ENCODE measurements at places on chromosomes 4 and X. TPM values are rescaled to one million over a fixed set of nuclear protein-coding genes. Genes with fewer than 3 reads are reported as not detected.

GRCh38 chr4:139763672-139764071, 98.1 kb downstream of the MGST2 start:
- no peak for DNase-seq

The RPL34 gene
- 1,226 TPM for total RNA-seq

DNA sequence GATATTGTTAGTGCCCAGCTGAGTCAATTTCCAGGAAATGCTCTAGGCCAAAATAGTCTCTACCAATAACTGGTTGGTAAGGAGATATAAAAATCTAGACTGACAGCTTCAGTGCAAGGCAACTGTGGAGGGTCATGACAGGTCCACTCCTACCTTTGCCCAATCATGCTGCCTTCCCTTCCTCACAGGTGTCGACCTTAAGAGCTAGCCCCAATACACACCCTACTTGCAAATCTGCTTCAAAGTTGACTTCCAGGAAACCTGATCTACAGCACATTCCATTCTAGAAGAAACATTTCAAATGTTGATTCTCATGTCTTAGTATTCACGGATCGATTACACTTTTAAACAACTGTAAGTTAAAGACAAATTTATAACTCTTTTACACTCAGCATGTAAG, 1455.5 kb downstream of the TECRL start:
- DNase-seq, result no peak

- no peak for DNase-seq
Observed at GRCh38 chrX:72141372-72142004, 9.8 kb upstream of the RTL5 start.

The MAB21L2 gene
- total RNA-seq, result not detected

GRCh38 chr4:186368281-186368680, 102.3 kb downstream of the F11 start:
- DNase-seq, result no peak

- no peak for DNase-seq
Observed at GRCh38 chr4:151324124-151324751, 1.2 kb downstream of the SH3D19 start.

DNA sequence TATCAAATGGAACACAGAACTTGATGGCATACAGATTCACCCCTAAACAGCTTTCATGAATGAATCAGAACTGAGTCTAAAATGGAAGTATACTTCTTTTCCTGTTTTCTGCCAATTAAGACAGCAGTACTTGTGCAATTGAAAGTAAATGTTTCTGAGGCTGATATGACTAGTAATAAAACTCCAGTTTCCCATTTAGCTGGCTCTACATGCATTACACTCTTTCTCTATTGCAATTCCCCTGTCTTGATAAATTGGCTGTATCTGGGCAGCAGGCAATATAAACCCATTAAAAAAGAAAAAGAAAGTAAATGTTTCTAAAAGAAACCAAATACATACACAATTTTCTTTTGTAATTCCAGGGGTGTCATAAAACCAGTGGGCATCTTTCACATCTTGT, 4.6 kb downstream of the NOA1 start:
- no peak for DNase-seq

DNA sequence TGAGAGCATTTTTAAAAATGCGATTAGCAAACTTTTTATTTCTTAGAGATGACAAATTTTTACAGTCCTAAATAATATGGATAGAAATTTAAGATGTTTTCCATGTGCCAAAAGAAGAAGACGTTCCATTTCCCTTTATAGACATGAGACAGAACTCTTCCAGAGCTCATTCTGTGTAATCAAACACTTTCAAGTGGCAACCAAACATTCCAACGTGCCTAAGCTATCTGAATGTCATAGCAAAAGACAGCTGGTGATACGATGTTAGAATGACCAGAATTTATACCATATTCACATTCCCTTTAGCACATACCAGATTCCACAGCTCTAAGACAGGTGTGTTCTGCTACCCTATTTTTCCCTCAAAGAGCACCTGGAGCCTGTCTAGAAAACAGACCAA, 133.2 kb downstream of the ENOX2 start:
- no peak for DNase-seq

The NR0B1 gene
- 0.90 TPM for total RNA-seq

DNA sequence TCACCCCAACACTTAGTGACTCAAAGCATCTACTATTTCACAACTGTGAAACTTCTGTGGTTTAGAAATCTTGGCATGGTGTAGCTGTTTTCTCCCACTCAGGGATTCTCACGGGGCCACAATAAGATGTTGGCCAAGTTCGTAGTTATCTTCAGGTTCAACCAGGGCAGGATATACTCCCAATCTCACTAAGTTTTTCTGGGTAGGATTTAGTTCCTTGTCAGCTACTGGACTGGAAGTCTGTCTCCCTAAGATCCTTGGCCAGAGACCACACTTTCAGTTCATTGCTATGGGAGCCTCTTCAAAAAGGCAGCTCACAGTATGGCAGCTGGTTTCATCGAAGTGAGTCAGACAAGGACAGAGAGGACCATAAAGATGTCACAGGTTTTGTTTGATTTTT, 111.7 kb upstream of the PDHA2 start:
- DNase-seq, result peak; percentile 15

- DNase-seq, result no peak
Observed at GRCh38 chrX:103275947-103276567, 493 bp downstream of the TCEAL5 start.

DNA sequence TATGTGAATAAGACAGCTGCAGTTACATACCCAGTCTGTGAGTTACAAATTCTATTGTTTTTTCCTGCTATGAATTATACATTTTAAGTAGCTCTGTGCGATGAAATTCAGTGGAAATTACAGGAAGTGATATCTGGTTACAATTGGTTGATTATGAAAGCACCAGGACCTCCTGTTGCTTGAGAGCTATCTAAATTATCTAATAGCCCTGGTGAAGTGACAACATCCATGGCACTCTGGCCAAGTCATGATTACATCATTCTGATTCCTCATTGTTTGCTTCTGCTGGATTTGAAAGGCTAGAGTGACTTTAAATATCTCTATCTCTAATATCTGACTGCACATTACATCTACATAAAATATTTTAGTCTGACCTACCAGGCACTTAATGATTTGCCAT, 515.0 kb downstream of the CFAP47 start:
- DNase-seq, result no peak

DNA sequence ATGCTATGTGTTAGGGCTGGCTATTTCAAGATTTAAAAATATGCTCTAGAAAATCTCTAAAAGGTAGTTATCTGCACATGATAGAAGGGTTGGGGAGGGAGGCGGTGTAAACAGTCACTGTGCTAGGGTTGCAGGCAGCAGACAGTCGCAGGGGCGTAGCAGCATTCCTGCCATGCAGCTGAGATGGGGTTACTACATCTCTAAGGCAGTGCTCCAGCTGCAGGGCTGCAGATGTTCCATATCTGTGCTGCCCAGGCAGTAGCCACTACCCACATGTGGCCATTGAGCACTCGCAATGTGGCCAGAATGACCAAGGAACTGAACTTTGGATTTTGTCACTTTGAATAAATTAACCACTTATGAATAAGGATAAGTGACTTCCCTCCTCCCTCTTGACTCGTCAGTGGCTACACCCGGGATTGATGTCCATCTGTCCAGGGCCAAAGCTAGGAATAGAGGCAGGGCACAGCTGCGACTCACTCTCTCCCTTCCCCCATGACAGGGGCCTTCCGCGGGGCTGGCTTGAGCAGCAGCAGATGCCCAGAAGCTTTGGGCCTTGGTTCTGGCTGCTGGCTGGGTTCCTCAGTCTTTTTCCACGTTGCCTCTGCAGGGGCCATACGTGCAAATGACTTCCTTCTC, 79.4 kb upstream of the CLDN34 start:
- DNase-seq, result no peak

GRCh38 chrX:57822398-57822797, 87.9 kb downstream of the ZXDA start:
- no peak for DNase-seq

- peak; percentile 25 for DNase-seq
Observed at GRCh38 chrX:78514852-78515251, 144.3 kb downstream of the RTL3 start.

GRCh38 chr4:182825786-182826185, 91.4 kb downstream of the DCTD start:
- DNase-seq, result no peak

DNA sequence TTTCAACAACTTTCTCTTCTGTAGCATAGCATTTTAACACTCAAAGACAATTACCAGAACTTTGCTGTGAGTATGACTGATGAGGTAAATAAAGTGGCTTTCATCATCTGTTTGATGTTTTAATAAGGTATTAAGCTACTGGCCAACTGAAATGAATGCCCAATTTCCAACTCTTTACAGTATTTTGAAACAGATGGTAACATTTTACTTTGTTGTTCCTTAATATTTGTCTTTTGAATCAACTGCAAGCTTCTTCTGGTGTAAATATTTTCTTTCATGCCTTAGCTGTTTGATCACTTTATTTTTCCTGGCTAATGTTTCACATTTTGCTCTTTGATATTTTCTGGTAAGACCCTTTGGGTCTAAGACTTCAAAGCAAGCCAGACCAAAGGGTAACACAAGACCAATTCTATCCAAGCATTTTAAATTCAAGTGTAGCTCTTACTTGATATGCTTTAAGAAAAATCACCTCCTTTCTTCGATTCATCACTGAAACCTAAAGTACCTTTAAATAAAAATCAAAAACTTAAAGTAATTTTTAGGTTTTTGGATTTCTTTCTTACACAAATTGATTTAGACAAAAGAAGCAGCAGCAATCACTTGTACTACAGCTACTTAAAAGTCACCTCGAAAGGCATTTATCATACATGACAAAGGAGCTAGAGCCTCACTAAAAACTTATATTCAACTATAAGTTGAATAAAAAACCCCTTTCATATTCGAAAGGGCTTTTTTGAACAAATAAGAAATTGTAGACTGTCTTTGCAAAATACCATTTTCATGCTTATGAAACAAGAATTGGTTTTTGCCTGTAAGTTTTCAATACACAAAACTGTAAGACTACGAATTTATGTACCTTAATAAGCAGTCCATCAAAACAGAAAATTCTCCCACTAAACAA, 57.6 kb downstream of the TBCK start:
- peak; percentile 12 for DNase-seq

The NOCT gene
- total RNA-seq, result 8.3 TPM

GRCh38 chrX:117538178-117539089, 578.2 kb downstream of the KLHL13 start:
- DNase-seq, result no peak

The BMX gene
- 0.90 TPM for total RNA-seq

The HSFX2 gene
- total RNA-seq, result 0.36 TPM

DNA sequence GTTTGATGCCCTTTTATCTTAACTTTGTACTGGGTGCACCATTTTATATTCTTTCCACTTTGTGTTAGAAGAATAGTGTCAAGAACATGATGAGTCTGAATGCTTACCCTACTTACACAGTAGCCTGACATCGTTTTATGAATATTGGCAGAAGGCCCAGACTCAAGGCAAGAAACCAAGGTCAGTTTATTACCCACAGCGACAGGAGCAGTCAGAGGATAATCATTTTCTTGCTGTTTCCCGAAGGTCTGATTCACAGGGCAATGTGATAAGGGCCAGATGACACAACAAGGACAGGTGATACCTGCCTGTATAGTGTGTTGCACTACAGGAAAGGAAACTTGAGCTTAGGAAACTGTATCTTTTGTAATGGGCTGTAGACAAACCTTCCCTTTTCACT, 417.4 kb downstream of the SPOCK3 start:
- DNase-seq, result peak; percentile 1

GRCh38 chrX:107674480-107675364, 46.4 kb downstream of the PRPS1 start:
- DNase-seq, result peak; percentile 32

The MRPS18C gene
- total RNA-seq, result 26.1 TPM

The CD40LG gene
- total RNA-seq, result not detected

- no peak for DNase-seq
Observed at GRCh38 chr4:107213410-107213809, 177.3 kb upstream of the DKK2 start.

The C4orf51 gene
- not detected for total RNA-seq

The RASSF6 gene
- not detected for total RNA-seq

- DNase-seq, result peak; percentile 37
Observed at GRCh38 chr4:101037249-101037648, 310.1 kb downstream of the PPP3CA start.

DNA sequence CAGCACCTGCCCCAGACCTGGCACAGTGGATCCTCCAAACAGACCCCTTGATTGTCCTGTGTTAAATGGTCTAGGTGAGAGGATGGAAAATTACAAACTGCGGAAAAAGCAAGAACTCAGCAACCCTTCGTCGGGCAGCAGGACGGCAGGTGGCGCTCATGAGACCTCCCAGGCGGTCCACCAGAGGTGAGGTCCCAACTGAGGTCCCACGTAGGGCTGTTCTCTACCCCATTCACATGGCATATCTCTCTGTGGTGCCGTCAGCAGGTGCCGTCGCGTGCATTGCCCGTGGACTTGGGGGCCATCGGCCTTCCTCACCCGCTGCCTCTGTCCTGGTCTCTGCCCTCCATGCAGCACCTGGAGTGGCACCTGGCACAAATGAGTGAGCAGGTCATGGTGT, 88.2 kb downstream of the CRMP1 start:
- no peak for DNase-seq

DNA sequence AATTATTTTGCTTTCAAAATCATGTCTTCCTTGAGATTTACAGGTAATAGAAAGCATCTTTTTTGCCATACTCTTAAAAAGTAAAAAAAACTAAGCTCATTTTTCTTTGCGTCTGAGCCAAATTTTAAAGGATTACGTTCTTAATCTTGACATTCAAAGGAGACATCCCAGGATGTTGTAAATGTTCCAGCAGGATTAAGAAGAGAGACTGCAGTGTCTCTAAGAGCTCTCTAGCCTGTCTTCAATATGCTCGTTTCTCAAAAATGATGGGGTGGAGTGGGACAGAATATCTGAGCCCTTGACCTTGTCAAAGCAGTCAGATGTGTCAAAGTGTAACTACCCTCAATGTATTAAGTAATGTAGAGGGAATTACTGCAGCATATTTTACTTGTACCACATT, 363.3 kb downstream of the PCDH7 start:
- DNase-seq, result no peak

DNA sequence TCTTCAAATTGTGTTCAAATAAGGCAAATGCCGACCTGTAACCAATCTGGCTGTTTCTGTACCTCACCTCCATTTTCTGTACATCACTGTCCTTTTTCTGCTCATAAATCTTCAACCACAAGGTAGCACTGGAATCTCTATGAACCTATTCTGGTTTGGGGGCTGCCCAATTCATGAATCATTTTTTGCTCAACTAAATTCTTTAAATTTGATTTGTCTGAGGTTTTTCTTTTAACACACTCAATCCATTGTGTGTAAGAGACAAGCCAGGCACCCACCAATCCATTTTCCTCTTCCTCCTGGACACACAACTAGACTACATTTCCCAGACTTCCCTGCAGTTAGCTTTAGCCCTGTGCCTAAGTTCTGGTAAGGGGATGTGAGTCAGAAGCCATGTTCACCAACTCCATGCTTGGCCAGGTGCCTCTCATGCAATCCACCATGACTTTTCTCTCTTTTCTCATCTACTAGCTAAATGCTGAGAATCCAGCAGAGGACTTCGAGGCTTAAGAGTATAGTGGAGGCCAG, 193.2 kb upstream of the KLF3 start:
- DNase-seq, result no peak

- no peak for DNase-seq
Observed at GRCh38 chrX:79559290-79559689, 192.2 kb upstream of the ITM2A start.

The PABPC4L gene
- 2.2 TPM for total RNA-seq

The SYN1 gene
- total RNA-seq, result 0.09 TPM

The MAGEA1 gene
- not detected for total RNA-seq
